ENCODE measurements at places on chromosomes 12 and 14.

DNA sequence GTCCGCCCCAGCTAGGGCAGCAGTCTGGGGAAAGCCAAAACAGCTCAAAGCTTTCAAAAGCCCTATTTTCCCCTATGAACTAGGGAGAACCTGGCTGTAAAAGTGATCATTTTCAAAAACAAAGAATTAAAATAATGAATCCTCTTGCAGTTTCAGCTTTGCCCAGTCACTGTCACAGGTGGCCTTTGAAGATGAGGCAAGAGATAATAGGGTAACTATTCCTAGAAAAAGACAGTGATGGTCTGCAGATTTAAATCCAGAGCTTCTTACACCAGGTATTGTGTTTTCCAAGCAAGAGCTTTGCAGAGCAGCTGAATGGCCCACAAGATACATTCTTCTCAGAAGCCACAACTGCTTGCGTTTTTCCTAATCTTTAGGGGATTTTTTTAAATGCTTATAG, 80.2 kb upstream of the NUDT4 start:
- no peak for DNase-seq

GRCh38 chr12:131684015-131684725, 26.7 kb upstream of the SFSWAP start:
- DNase-seq = no peak

- DNase-seq = no peak
These were observed 136.1 kb upstream of the MAX start for GRCh38 chr14:65238456-65238855.

GRCh38 chr12:16563504-16563903, 42.5 kb downstream of the LMO3 start:
- no peak for DNase-seq

- no peak for DNase-seq
These were observed 34.7 kb downstream of the FBXL14 start for GRCh38 chr12:1559676-1560091.

DNA sequence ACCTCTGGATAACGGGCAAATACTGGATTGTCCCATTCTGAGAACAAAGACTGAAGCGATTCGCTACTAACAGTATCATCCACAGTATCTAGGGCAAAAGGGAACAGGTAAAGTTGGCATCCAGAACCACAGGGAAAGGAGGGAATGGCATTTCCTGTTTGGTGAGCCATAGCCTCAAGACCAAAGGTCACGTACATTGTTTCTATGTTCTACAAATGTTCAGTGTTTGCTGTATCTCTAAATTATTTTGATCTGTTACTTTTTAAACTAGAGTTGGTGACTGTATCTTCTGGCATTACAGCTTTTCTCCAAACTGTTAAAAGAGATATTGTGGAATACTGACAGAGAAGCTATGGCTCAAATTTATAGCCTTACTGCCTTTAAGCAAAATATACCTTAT, 9.7 kb downstream of the MLH3 start:
- DNase-seq = no peak

DNA sequence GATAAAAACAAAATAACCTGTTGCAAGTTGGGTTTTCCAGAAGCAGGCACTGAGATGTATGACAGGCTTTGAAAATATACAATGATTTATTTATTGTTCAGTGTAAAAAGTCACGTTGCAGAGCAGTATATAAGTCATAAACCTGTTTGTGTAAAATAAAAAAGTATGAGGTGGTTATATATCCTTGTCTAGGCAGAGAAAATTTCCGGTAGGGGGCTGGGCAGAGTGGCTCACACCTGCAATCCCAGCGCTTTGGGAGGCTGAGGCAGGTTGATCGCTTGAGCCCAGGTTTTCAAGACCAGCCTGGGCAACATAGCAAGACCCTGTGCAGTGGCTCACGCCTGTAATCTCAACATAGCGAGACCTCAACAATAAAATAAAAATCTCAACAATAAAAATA, 16.2 kb upstream of the PPP1CC start:
- no peak for DNase-seq

- DNase-seq = no peak
These were observed 191.4 kb downstream of the FOXA1 start for GRCh38 chr14:37403626-37404025.

DNA sequence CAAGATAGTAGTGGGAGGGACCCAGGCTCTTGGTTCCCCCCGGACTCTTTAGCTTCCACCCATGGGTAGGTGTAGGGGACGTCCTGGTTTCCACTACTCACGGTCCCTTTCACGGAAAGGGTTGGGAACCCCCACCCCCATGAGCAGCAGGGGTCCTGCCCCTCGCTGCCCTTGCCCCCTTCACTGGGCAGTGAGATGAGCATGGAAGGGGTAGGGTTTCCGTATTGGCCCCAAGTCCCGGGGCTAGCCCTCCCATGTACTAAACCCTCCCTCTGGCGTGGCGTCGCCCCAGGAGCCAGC, 12.7 kb downstream of the AGAP2 start:
- no peak for DNase-seq

DNA sequence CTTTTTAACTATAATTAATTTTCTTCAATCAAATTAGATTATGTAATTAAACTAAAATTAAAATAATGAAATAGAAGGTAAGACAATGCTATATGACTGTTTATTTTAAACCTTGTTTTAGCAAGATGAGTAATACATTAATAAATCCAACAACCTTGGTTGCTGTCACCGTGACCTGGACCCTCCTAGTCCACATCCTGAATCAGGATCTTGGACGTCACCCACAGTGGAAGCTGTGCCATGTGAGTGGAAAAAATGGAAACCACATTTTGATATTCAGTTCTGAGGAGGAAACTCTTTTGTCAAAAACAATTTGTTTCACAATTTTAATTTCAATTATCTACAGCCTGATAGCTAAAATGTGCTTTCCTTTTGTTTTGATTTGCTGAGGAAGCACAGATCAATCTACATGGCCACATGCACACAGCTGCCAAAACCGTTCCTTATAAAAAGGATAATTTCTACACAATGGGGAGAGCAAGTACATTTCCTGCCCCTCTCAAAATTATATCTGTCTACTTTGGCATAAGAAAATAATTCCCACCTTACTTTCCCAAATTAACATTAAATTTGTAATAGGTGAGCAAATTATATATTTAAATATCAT, 255.5 kb downstream of the RASSF9 start:
- DNase-seq = no peak

- DNase-seq = no peak
These were observed 13.3 kb upstream of the KLHDC2 start for GRCh38 chr14:49754570-49755097.

DNA sequence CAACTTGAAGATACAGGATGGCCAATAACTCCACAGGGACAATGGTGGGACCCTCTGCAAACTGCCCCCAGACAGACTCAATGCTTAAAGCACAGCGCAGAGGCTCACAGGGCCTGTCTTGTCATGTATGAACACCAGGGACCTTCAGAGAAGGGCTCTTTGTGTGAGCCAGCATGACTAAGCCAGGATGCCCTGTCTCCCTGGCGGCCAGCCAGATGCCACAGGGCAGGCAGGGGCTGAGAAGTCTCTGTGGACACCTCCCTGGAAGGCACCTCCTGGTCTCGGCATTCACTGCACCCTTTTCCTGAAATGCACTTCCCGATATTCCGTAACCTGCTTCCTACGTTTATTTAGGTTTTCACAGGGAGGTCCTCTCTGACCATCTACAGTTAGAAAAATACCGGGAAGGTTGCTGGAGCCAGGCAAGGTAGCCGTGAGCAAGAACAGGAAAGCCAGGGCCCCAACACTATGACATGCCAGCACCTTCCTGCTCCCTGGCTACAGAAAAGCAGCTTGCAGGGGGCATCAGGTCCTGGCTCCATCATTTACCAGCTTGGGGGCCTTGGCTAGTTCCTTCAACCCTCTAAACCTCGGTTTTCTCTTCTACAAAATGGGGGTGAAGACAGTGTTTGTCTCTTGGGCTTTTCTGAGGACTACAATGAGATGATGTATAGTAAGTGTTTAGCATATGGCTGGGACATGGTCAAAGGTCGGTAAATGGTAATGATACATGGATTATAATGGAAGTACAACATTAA, 65.0 kb downstream of the PITPNM2 start:
- DNase-seq = no peak

DNA sequence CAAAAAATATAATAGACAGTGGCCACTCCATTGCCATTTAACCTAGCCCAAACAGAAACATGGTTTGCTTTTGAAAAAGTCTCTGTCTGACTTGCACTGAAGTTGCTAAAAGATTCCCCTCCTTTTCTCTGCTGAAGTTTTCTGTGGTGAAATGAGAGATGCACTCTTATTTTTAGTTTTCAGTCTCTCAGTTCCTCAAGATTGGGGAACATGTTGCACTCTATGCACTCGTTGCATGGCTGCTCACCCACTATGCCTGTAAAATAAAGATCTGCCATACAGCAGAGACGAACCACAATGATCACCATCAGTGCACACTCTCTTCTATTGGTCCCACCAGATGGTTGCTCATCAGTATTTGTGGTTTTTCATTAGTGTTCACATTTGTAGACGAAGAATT, 13.1 kb upstream of the DAAM1 start:
- DNase-seq = no peak

DNA sequence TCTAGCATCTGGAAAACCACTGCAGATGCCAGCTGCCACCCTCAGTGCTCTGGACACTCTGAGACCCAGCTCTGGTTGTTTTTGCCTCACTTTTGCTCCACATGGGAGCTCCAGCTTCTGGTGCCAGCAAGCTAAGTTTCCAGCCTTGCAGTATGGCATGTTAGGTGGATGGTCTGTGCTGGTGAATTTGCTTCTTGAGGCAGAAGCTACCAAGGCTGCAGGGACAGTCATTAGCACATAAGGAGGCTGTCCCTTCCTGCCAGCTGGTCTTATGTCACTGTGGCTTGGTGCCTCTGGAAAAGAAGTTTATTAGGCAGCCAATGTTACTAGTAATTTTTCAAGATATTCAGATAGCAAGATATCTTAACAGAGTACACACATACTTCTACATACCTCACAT, 64.2 kb upstream of the CSRP2 start:
- no peak for DNase-seq

- no peak for DNase-seq
These were observed 303.9 kb upstream of the FKBP4 start for GRCh38 chr12:2490831-2491230.

- DNase-seq = no peak
These were observed 2.9 kb upstream of the PCNX1 start for GRCh38 chr14:70904373-70904772.

- no peak for DNase-seq
These were observed 161.1 kb upstream of the TMTC2 start for GRCh38 chr12:82525616-82526015.

DNA sequence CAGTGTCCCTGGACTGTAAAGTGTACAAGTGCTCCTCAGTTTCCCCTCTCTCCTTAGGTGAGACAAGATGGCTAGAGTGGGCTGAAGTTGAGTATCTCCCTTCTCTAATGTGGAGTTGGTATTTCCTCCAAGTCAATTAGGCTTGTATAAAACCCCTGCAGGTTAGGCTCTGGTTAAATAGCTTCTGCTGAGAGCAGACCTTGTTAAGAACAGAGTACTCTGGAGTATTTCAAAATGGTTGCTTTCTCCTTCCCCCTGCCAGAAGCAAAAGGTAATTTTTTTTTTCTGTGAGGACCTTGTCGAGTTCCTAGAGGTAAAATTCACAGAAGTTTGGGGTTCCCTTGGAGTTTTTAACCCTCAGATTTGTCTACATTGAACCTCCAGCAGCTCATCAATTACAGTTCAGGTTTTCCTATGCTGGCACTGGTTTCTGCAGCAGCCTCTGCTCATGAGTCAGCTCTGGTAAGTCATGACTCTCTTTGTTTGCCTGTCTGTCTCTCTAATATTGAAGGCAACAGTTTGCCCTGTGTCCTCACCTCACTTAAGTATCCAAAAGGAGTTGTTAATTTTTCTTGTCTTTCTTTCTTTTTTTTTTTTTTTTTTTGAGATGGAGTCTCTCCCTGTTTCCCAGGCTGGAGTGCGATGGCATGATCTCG, 27.8 kb upstream of the GLIPR1 start:
- DNase-seq = no peak

GRCh38 chr12:52876372-52876771, 27.6 kb upstream of the KRT78 start:
- DNase-seq = no peak

GRCh38 chr14:23185063-23185462, 1.6 kb upstream of the SLC7A8 start:
- no peak for DNase-seq

DNA sequence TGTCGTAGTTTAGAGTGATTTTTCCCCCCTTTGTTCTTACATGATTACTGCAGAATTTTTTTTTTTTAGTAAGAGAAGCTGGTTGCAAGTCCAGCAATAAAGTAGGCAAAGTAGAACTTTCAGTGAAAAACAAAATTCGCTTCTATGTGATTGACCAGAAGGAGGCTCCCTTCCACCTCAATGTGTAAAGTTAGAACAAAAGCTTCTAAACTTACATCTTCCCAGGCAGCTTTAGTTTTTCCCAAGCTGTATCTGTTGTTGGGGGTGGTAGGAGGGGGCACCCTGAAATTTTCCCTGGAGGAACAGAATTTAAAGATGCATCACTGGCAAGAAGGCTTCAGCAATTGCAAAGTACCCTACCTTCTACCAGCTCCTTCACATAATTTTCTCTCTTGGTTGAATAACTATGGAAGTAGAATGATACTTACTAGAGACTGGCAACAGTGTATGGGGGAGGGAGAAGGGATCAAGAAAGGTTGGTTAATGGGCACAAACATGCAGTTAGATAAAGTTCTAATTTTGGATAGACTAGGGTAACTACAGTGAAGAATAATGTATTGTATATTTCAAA, 87.3 kb upstream of the E2F7 start:
- DNase-seq = peak; percentile 9

GRCh38 chr14:46451800-46452199, 199.8 kb downstream of the RPL10L start:
- no peak for DNase-seq

GRCh38 chr12:12683725-12684124, 12.3 kb downstream of the GPR19 start:
- DNase-seq = no peak

DNA sequence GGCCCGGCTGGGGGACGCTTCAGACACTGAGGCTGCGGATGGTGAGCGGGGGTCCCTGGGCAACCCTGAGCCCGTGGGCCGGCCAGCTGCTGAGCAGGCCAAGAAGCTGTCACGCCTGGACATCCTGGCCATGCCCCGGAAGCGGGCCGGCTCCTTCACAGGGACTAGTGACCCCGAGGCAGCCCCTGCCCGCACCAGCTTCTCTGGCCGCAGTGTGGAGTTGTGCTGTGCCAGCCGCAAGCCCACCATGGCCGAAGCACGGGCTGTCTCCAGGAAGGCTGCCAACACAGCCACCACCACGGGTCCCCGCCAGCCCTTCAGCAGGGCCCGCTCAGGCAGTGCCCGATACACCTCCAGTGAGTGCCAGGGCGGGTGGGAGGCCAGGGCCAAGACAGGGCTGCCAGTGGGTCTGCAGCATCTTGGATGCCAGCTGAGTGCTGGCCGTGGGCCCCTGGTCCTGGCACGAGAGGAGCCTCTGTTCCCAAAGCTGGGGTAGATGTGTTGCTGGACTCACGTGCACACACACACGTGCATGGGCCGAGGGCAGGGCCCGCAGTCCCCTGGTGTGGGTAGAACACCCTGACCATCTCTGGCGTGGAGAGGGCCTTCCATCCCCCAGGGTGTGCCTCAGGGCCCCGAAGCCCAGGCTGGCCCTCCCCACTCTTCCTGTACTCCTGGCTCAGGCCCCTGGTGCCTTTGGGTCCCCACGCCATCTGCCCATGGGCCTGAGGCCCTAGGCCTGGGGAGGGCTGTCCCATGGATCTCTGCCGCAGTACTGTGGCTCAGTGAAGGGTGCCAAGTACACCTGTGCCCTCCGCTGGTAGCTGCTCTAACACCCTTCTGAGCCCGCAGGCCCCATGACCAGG, 22.8 kb downstream of the CEP170B start:
- DNase-seq = no peak

GRCh38 chr14:29823816-29824215, 103.8 kb downstream of the PRKD1 start:
- DNase-seq = no peak
